Esophagus muscularis mucosa (tissue), 4 donors: ENCODE measurements at places on chromosomes 6 and 20.

- DNase-seq = no peak
- H3K4me3 ChIP-seq = no peak overlapping the region
These were observed 166.2 kb upstream of the BMP5 start for GRCh38 chr6:56041591-56041990.

GRCh38 chr20:21512634-21513180 lies 1.2 kb downstream of the NKX2-2 start:
- H3K4me1 ChIP-seq = peaks cover 79% of the 10 kb centered on the region
- DNase-seq = no peak
- peaks cover 100% of the 10 kb centered on the region for H3K27me3 ChIP-seq
- peak overlapping the region; percentile 44 for H3K4me3 ChIP-seq
- H3K27ac ChIP-seq = no peak overlapping the region
- H3K36me3 ChIP-seq = no peaks in the 10 kb centered on the region

- H3K4me3 ChIP-seq = peak overlapping the region; percentile 75
- no peaks in the 10 kb centered on the region for H3K27me3 ChIP-seq
- H3K36me3 ChIP-seq = peaks cover 1% of the 10 kb centered on the region
- peak; percentile 97 for DNase-seq
These were observed 3.6 kb upstream of the MICA start for GRCh38 chr6:31399589-31400466.

DNA sequence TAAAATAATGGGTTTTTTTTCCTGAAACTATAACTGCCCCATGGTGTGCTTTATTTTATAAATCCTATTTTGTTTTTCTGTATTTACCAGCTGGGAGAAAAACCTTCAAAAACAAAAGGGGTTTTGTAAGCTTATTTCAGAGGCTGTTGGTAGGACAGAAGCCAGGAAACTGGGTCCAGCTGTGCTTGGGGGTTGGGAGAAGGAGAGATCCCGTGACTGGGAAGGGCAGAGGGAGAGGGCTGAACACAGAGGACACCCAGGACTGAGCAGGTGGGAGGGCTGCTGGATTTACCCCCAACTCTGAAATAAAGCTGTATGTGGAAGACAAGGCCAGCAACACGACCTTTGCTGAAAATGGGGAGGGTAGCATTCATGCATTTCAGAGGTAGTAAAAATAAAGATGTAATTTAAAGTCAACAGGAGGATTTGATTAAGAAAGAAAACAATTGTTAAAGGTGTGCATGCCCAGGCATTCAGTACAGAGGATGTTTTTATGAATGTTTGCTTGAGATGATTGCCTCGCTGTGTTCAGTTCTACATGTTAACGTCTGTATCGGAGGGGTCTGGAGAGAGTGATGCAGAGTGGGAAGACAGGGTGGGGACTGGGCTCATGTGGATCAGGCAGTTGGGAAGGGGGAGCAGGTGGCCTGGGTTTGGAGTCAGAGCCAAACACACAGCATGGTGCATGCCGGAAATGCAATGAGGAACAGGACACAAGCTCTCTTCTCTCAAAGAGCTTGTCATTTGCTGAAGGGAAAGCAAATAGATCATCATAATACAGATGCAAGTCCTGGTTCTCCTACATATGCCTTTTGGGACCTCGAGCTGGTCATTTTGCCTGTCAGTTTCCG lies 21.4 kb downstream of the ARFGEF3 start:
- H3K4me1 ChIP-seq = no peaks in the 10 kb centered on the region
- no peaks in the 10 kb centered on the region for H3K27me3 ChIP-seq

- H3K27ac ChIP-seq = peak overlapping the region; percentile 74
- no peaks in the 10 kb centered on the region for H3K36me3 ChIP-seq
- H3K4me1 ChIP-seq = peaks cover 18% of the 10 kb centered on the region
- no peaks in the 10 kb centered on the region for H3K27me3 ChIP-seq
- peak overlapping the region; percentile 18 for H3K4me3 ChIP-seq
- no peak for DNase-seq
These were observed 93.4 kb upstream of the NHSL1 start for GRCh38 chr6:138592749-138593123.

- no peak for DNase-seq
- no peaks in the 10 kb centered on the region for H3K27me3 ChIP-seq
- H3K36me3 ChIP-seq = no peaks in the 10 kb centered on the region
- no peaks in the 10 kb centered on the region for H3K4me1 ChIP-seq
These were observed 115.3 kb upstream of the ESR1 start for GRCh38 chr6:151692216-151692615.

DNA sequence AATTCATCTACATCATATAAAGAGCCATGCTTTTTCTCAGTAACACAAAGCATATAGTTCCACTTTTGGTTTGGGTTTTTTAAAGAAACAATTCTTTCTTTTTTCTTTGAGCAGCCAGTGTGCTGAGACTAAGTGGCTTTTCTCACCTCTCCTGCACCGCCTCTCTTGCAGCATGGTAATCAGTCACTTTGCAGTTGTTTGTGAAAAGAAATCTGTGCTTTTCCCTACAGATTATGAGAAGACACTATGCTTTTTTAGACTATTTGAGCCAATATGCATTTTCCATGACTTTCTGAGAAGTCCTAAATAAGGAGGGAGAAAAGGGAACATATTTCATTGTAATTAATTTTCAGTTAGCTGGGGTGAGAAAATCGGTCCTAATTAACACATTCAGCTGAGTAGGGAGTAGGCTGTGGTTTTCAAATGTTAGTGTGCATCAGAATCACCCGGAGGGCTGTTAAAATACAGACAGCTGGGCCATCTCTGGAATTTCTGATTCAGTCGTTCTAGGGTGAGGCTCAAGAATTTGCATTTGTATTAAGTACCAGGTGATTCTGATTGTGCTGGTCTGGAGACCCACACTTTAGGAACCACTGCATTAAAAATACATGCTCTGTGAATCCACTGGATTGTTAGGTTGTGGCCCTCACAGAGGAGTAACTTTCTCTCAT lies 155.2 kb downstream of the TINAG start:
- H3K27ac ChIP-seq = no peak overlapping the region
- no peaks in the 10 kb centered on the region for H3K36me3 ChIP-seq
- no peak for DNase-seq
- H3K4me1 ChIP-seq = no peaks in the 10 kb centered on the region
- no peaks in the 10 kb centered on the region for H3K27me3 ChIP-seq

- peaks cover 6% of the 10 kb centered on the region for H3K4me1 ChIP-seq
- no peak for DNase-seq
- no peak overlapping the region for H3K4me3 ChIP-seq
- H3K27me3 ChIP-seq = no peaks in the 10 kb centered on the region
These were observed 83.8 kb downstream of the UST start for GRCh38 chr6:148830614-148831013.

DNA sequence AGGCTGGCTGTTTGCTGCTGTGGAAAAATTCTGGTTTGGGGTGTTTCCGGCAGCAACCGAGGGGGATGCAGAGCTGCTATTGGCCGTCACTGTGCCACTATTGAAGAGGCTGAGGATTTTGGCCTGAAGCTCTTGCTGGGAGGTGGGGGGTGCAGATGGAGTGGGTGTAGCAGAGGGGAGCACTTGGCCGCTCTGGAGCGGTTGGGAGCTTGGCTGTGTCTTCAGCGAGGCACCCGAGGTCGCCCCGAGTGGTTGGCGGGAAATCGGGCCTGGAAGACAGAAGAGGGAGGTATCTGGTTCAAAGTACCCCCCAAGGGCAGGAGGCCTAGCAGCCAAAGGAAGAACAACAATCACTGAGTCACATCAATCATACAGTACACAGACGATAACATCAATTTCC lies 27.1 kb downstream of the NCOA5 start:
- H3K36me3 ChIP-seq = peaks cover 75% of the 10 kb centered on the region
- H3K27ac ChIP-seq = no peak overlapping the region
- peaks cover 13% of the 10 kb centered on the region for H3K27me3 ChIP-seq
- peaks cover 28% of the 10 kb centered on the region for H3K4me1 ChIP-seq

GRCh38 chr6:136471372-136471771 lies 78.8 kb downstream of the MAP7 start:
- no peaks in the 10 kb centered on the region for H3K4me1 ChIP-seq
- H3K27me3 ChIP-seq = peaks cover 4% of the 10 kb centered on the region
- H3K27ac ChIP-seq = no peak overlapping the region
- H3K36me3 ChIP-seq = no peaks in the 10 kb centered on the region

DNA sequence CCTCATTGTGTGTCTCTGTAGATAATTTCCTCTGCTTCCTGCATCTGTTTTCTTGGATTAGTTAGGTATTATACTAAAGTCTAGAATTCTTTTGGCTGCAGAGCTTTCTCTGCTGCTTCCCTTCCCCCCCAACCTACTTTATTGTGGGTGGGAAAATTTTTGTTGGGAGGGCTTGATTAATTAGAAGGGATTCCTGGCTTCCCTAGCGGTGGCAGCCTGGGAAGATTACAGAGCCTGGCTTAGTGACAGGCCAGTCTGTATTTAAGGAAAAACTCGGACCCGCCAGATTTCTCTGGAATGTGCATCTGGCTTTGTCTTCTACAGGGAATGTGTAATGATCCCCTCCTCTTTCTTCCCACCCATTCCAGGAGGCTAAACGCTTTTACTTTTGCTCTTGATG lies 31.2 kb downstream of the SLX4IP start:
- peaks cover 37% of the 10 kb centered on the region for H3K4me1 ChIP-seq
- no peaks in the 10 kb centered on the region for H3K36me3 ChIP-seq
- no peaks in the 10 kb centered on the region for H3K27me3 ChIP-seq
- no peak overlapping the region for H3K4me3 ChIP-seq
- peak overlapping the region; percentile 7 for H3K27ac ChIP-seq

GRCh38 chr6:109295109-109295773 lies 87.0 kb downstream of the CD164 start:
- H3K27ac ChIP-seq = no peak overlapping the region
- H3K27me3 ChIP-seq = peaks cover 3% of the 10 kb centered on the region
- H3K4me3 ChIP-seq = no peak overlapping the region
- peaks cover 33% of the 10 kb centered on the region for H3K4me1 ChIP-seq
- DNase-seq = no peak

GRCh38 chr6:26311385-26312095 lies 53.5 kb upstream of the BTN3A2 start:
- peak overlapping the region; percentile 62 for H3K27ac ChIP-seq
- H3K27me3 ChIP-seq = no peaks in the 10 kb centered on the region
- no peaks in the 10 kb centered on the region for H3K36me3 ChIP-seq
- peaks cover 17% of the 10 kb centered on the region for H3K4me1 ChIP-seq
- H3K4me3 ChIP-seq = peak overlapping the region; percentile 50
